ENCODE measurements at places on chromosomes 5 and 9.

DNA sequence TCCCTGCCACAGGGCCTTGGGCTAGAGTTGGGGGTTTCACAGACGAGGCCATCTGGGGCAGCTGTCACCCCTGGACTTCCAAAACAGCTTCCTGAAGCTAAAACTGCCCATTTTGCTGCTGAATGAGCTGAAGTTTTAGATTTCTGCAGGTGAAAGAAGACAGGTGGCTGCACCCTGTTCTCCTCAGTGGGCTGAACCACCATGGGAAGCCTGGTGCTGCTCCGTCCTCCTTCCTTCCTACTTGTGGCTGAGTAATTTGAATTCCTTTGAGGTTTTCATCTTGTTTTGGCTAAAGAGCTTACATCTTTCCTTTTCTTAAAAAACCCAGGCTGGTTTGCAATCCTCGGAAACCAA is 5.3 kb downstream of the NKD2 start:
- DNase-seq = no peak

GRCh38 chr5:111159845-111160244 is 64.3 kb upstream of the CAMK4 start:
- DNase-seq = no peak

DNA sequence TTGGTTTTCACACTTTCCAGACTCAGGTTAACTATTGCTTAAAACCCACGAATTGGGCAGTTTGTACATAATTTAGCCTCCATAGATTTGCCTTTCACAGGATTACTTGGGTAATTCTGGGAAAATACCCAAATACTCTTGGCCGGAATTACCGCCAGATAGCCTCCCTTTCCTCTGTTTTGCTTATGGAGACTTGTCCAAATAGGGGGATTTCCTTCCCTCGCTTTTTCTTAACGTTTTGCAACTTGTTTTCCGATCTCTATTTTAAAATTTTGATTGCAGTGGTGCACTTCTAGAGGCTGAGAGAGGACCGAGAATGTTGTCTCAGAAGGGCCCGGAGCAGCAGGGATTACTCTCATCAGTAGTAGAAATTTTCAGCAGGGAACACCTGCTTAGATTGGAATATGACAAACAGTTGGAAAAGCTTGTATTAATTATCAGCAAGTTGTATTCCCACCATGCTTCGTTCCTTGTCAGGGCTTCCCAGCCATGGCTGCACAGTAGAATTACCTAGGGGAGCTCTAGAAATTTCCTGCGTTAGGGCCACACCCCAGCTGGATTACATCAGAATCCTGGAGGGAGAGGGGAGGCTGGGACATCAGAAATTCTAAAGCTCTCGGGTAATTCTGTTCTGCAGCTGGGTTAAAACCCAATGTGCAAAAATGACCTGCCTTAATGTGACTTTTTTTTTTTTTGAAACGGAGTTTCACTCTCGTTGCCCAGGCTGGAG is 329.1 kb downstream of the SH3GL2 start:
- no peak for DNase-seq

- DNase-seq = no peak
Measured at GRCh38 chr9:98807070-98807813, at the start of gene GALNT12. GALNT12 (plus strand) TSS chr9:98807670; CDS start chr9:98807699, 29 bp downstream.

DNA sequence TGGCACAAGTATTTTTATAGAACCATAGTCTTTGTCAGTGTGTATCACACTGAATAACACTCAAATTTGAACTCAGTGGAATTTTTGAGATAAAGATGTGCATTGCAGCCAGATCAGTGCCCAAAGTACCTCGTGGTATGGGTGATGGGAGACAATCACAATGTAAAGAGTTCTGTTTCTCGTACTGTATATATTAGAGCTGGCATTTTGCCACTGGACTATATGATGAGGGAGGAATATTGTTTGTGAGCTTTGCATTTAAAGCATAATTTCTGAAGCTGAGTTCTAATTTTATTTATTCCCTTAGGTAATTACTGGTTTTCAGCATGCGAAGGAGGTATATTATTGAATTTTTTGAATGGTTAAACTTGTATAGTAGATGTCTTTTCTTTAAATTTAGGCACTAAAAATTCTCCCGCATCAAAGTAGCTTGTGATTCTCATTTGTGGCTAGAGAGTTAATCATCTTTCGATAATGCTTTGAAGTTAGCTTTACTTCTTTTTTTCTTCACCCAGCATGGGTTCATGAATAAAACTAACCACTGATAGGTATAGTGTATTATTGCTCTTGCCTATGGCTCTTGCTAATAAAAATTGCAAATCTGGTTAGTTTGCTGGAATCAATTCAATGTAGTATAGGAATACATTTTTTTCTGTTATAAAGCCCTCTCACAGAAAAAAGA is 43.1 kb downstream of the PAM start:
- DNase-seq = no peak

GRCh38 chr9:38332625-38333024 is 59.9 kb upstream of the ALDH1B1 start:
- no peak for DNase-seq

GRCh38 chr9:105226055-105226454 is 18.4 kb upstream of the SLC44A1 start:
- DNase-seq = no peak

GRCh38 chr9:125988479-125989050 is 241.4 kb downstream of the PBX3 start:
- DNase-seq = no peak

DNA sequence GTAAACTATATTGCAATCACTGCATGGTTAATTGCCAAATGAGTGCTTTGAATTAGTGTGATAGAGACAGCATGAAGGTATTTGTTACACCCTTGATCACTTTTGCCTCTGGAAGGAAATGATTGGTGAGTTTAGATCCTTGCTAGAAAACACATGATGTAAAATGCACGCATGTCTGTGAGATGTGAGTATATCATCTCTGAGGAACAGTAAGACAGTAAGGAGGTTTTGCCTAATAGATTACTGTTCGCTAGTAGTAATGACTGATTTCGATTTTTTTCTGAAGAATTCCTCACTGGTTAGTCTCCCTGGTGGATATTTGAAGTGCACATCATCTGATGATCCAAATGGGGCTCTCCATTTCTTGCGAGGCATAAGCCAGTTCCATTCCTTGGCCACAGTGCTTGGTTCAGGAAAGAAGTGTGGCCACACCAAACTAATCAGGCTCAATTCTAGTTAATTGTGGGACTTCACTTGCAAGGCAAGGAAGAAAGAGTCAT is 156.4 kb upstream of the ADRA1B start:
- no peak for DNase-seq

GRCh38 chr5:65125591-65126541 is 355.9 kb downstream of the ADAMTS6 start:
- no peak for DNase-seq

Data from stimulated activated CD8-positive, alpha-beta memory T cell treated with anti-CD3 and anti-CD28 coated beads, Interleukin-4, amount 100 ng/mL, for 4 hours (primary cell).